Fibroblast of villous mesenchyme (primary cell): ENCODE measurements at places on chromosomes 7 and 10. TPM values are rescaled to one million over a fixed set of nuclear protein-coding genes. Genes with fewer than 3 reads are reported as not detected.

NUDT13 gene
- 1.7 and 3.2 TPM in 2 replicates for total RNA-seq

NOD1 gene
- total RNA-seq = 3.9 and 4.8 TPM in 2 replicates

EBLN1 gene
- total RNA-seq = not detected in 2 replicates

HGF gene
- 33.2 and 60.6 TPM in 2 replicates for total RNA-seq

MMRN2 gene
- total RNA-seq = 0.86 and 2.3 TPM in 2 replicates

IFRD1 gene
- total RNA-seq = 55.7 and 62.2 TPM in 2 replicates

FAM25G gene
- not detected in 2 replicates for total RNA-seq

NRAP gene
- total RNA-seq = under 0.01 TPM in 1 of 2 replicates, not detected in the other

HOXA7 gene
- total RNA-seq = 2.2 and 2.3 TPM in 2 replicates

PRXL2A gene
- total RNA-seq = 79.0 and 80.5 TPM in 2 replicates

ACBD7 gene
- total RNA-seq = 0.97 and 1.3 TPM in 2 replicates

CUBN gene
- 0.64 and 0.86 TPM in 2 replicates for total RNA-seq

GALNT17 gene
- not detected in 2 replicates for total RNA-seq

ZP3 gene
- 0.86 and 0.97 TPM in 2 replicates for total RNA-seq

HKDC1 gene
- total RNA-seq = 0.43 and 0.64 TPM in 2 replicates

MDH2 gene
- 35.8 and 47.4 TPM in 2 replicates for total RNA-seq

DENND2A gene
- total RNA-seq = 25.5 and 26.7 TPM in 2 replicates

LAMB1 gene
- 438 and 483 TPM in 2 replicates for total RNA-seq

IDI2 gene
- total RNA-seq = not detected in 2 replicates

FGFR2 gene
- 0.32 and 0.86 TPM in 2 replicates for total RNA-seq

CPXM2 gene
- total RNA-seq = 0.32 TPM in 1 of 2 replicates, not detected in the other

PIK3AP1 gene
- under 0.01 TPM in 1 of 2 replicates, not detected in the other for total RNA-seq

NRP1 gene
- 197 and 222 TPM in 2 replicates for total RNA-seq

CYP26C1 gene
- not detected in 2 replicates for total RNA-seq
